ENCODE measurements at places on chromosomes 5 and 9. TPM values are rescaled to one million over a fixed set of nuclear protein-coding genes. Genes with fewer than 3 reads are reported as not detected.

GPX8 gene
- 16.4 TPM for total RNA-seq

FABP6 gene
- total RNA-seq = not detected

GABRG2 gene
- not detected for total RNA-seq

DIPK1B gene
- total RNA-seq = 34.2 TPM

SLC36A2 gene
- not detected for total RNA-seq

PKN3 gene
- 7.5 TPM for total RNA-seq

TMEM215 gene
- not detected for total RNA-seq

SPATA31E1 gene
- not detected for total RNA-seq

JAKMIP2 gene
- 0.88 TPM for total RNA-seq

CCDC180 gene
- 6.6 TPM for total RNA-seq

STKLD1 gene
- 0.31 TPM for total RNA-seq

BRD9 gene
- total RNA-seq = 25.1 TPM

DHFR gene
- 4.3 TPM for total RNA-seq

ORM1 gene
- not detected for total RNA-seq

PPP3R2 gene
- not detected for total RNA-seq

SPINK13 gene
- total RNA-seq = not detected

All from right cardiac atrium (tissue), 5 donors.